ENCODE measurements at places on chromosomes 12 and 14. TPM values are rescaled to one million over a fixed set of nuclear protein-coding genes. Genes with fewer than 3 reads are reported as not detected.

- DNase-seq: no peak
- no peak overlapping the region for H3K27ac ChIP-seq
- H3K4me3 ChIP-seq: no peak overlapping the region
- H3K27me3 ChIP-seq: peaks cover 16% of the 10 kb centered on the region
- no peaks in the 10 kb centered on the region for H3K4me1 ChIP-seq
- H3K36me3 ChIP-seq: no peaks in the 10 kb centered on the region
Observed at GRCh38 chr14:38873941-38874612, 229.0 kb downstream of the SEC23A start.

GRCh38 chr12:120231316-120232011 lies 30.6 kb upstream of the RPLP0 start:
- peaks cover 80% of the 10 kb centered on the region for H3K4me1 ChIP-seq
- peak; percentile 92 for DNase-seq
- H3K36me3 ChIP-seq: no peaks in the 10 kb centered on the region
- H3K27me3 ChIP-seq: no peaks in the 10 kb centered on the region
- H3K27ac ChIP-seq: peak overlapping the region; percentile 99

DNA sequence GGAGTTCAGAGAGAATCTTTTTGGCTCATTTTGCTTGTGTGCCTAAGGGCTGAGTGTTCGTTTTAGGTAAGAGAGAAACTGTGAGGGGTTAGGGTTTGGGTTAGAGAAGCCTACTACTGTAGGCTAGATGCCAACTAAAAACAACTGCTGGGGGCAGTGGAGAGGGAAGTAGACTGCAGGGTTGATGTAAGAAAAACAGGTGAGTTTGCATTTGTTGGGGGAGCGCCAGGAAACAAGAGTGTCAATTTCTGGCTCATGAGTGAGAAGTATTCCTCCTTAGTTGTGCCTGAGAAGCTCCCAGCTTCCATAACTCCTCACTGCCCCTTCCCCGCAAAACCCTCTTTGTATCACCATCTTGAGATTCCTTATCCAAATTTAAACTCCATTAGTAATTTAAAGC lies 92.3 kb downstream of the DERA start:
- no peaks in the 10 kb centered on the region for H3K36me3 ChIP-seq
- no peak for DNase-seq
- H3K4me3 ChIP-seq: no peak overlapping the region

DNA sequence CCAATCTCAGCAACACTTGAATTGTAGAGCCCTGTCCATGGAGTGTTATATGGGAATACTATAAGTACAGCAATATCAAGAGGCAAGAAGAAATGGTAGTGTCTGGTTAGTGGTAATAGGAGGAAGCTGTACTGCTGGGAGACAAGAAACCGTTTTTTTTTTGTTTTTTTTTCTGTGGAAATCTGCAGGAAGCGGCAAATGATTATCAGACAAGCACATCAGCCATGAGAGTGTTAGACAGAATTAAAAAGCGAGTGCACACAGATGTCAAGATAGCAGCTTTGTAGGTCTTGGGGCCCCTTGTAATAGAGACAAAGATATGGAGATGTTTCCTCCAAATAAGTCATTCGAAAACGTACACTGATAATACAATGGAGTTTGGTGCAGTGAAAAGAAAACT lies 6.7 kb downstream of the TESPA1 start:
- no peaks in the 10 kb centered on the region for H3K27me3 ChIP-seq
- peaks cover 64% of the 10 kb centered on the region for H3K4me1 ChIP-seq
- peak overlapping the region; percentile 65 for H3K4me3 ChIP-seq

DNA sequence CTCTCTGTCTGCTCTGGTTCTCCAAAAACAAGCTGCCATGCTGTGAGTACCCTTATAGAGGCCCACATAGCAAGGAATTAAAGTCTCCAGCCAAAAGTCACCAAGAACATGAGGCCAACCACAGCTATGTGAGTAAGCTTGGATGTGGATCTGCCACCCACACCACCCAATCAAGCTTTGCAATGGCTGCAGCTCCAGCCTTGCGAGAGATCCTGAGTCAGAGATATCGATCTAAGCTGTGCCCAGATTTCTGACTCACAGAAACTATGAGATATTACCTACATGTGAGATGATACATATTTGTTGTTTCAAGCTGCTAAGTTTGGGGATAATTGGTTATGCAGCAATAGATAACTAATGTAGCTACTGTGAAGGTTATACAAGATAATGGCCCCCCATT lies 15.5 kb upstream of the TMEM233 start:
- no peak for DNase-seq
- H3K27ac ChIP-seq: no peak overlapping the region
- no peaks in the 10 kb centered on the region for H3K4me1 ChIP-seq
- no peaks in the 10 kb centered on the region for H3K36me3 ChIP-seq

GRCh38 chr12:89251342-89252271 lies 100.7 kb downstream of the DUSP6 start:
- peaks cover 5% of the 10 kb centered on the region for H3K36me3 ChIP-seq
- no peak for DNase-seq
- peak overlapping the region; percentile 43 for H3K27ac ChIP-seq
- H3K4me3 ChIP-seq: peak overlapping the region; percentile 3

- H3K36me3 ChIP-seq: no peaks in the 10 kb centered on the region
- DNase-seq: no peak
- no peaks in the 10 kb centered on the region for H3K4me1 ChIP-seq
Observed at GRCh38 chr12:47102406-47102805, 22.6 kb upstream of the AMIGO2 start.

- no peak for DNase-seq
- no peaks in the 10 kb centered on the region for H3K36me3 ChIP-seq
- no peaks in the 10 kb centered on the region for H3K27me3 ChIP-seq
- H3K27ac ChIP-seq: no peak overlapping the region
- H3K4me3 ChIP-seq: no peak overlapping the region
Observed at GRCh38 chr12:124410354-124411175, 115.7 kb downstream of the RFLNA start.

DNA sequence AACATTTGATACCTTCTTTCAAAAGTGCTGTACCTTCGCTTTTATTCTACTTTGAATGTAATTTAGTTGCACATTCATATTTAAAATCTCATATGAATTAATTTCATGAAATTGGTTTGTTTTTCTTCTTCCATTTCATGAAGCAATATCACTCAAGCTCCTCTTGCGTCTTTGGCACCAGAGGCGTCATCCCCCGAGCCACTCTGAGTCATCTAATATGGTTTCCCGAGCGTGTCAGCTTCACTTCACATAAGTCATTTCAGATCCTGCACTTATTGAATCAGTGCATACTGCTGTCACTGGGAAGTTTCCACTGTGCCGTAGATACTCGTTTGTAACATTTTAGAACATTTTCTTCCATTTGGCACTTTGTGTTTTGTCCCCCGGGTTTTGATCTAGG lies 105.6 kb downstream of the SLC25A47 start:
- no peak for DNase-seq
- no peaks in the 10 kb centered on the region for H3K36me3 ChIP-seq
- H3K4me3 ChIP-seq: peak overlapping the region; percentile 62
- no peak overlapping the region for H3K27ac ChIP-seq
- no peaks in the 10 kb centered on the region for H3K27me3 ChIP-seq

DNA sequence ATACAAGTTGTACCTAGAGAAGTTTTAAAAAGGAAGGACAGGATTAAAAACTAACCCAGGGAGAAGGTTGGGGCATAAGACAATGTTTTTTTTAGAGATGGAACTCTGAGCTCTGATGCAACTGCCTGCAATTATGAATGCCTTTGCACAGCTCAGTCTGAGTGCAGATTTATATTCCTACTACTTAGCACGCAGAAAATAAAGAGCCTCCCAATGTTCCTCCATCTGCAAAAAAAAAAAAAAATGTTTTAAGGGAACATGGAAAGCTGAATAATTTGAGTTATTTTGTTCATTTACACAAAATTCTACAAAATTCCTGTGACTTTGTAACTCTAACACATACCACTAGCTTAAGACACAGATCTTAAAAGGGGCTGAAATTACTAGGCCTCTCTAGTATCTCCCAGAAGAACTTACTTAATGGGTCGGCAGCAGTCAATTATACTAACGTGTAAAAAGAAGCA lies 15.7 kb downstream of the CLIP1 start:
- no peak overlapping the region for H3K4me3 ChIP-seq
- DNase-seq: no peak
- peaks cover 22% of the 10 kb centered on the region for H3K4me1 ChIP-seq
- H3K27ac ChIP-seq: no peak overlapping the region
- no peaks in the 10 kb centered on the region for H3K36me3 ChIP-seq

- no peaks in the 10 kb centered on the region for H3K36me3 ChIP-seq
- DNase-seq: no peak
- H3K27me3 ChIP-seq: peaks cover 13% of the 10 kb centered on the region
Observed at GRCh38 chr12:45498645-45499044, 230.9 kb upstream of the ARID2 start.

GRCh38 chr12:7018350-7019042 lies at the start of gene LPCAT3:
Gene LPCAT3, minus strand, starts transcription at chr12:7018476. Its CDS starts 52 bp downstream, at chr12:7018424.
- no peaks in the 10 kb centered on the region for H3K36me3 ChIP-seq
- H3K27me3 ChIP-seq: no peaks in the 10 kb centered on the region
- peak within 1 kb of the TSS; percentile 98 for H3K4me3 ChIP-seq
- H3K4me1 ChIP-seq: peaks cover 23% of the 10 kb centered on the region

DNA sequence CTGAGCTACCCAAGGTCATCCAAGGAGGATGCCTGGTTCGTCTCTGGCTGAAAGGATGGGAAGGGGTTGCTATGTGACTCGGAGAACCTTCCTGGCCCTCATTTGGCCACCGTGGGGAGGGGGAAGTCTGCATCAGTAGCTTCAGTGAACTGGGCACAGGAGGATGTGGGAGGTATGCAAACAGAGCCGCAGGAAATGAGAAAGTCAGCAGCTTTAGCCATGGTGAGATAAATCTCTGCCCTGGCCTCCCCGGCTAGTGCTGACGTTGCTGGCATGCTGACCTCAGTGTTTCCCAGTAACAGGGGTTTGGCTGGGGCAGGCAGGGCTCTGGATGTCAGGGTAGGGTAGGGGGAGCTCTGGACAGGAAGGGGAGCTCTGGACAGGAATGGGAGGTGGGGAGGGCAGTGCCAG lies 2.3 kb upstream of the CEBPE start:
- no peaks in the 10 kb centered on the region for H3K36me3 ChIP-seq
- peak overlapping the region; percentile 60 for H3K4me3 ChIP-seq
- H3K4me1 ChIP-seq: peaks cover 15% of the 10 kb centered on the region
- H3K27ac ChIP-seq: peak overlapping the region; percentile 67

The KLRF1 gene
- 2.1 TPM for total RNA-seq

The SCFD1 gene
- 79.4 TPM for total RNA-seq

The NXPH4 gene
- total RNA-seq: 0.73 TPM

The C12orf50 gene
- not detected for total RNA-seq

The FOXG1 gene
- total RNA-seq: not detected

The LRRC10 gene
- not detected for total RNA-seq

The NDRG2 gene
- total RNA-seq: 1.9 TPM

The POP5 gene
- 51.2 TPM for total RNA-seq

Measured in natural killer cell treated with Interleukin-12 subunit alpha and Interleukin-12 subunit beta and Interleukin-15 and Interleukin-18, amount 100 ng/mL, for 72 hours (primary cell).